Activated CD4-positive, alpha-beta T cell treated with anti-CD3 and anti-CD28 coated beads, Interleukin-2, amount 10 ng/mL, durations not matched to agents 7 days and 5 days (primary cell): ENCODE measurements at places on chromosomes 5 and 9. TPM values are rescaled to one million over a fixed set of nuclear protein-coding genes. Genes with fewer than 3 reads are reported as not detected.

GRCh38 chr9:99055384-99055783 is 49.5 kb upstream of the TGFBR1 start:
- H3K27ac ChIP-seq, result no peak overlapping the region
- H3K36me3 ChIP-seq, result peaks cover 19% of the 10 kb centered on the region
- H3K27me3 ChIP-seq, result peaks cover 2% of the 10 kb centered on the region
- H3K4me3 ChIP-seq, result no peak overlapping the region

DNA sequence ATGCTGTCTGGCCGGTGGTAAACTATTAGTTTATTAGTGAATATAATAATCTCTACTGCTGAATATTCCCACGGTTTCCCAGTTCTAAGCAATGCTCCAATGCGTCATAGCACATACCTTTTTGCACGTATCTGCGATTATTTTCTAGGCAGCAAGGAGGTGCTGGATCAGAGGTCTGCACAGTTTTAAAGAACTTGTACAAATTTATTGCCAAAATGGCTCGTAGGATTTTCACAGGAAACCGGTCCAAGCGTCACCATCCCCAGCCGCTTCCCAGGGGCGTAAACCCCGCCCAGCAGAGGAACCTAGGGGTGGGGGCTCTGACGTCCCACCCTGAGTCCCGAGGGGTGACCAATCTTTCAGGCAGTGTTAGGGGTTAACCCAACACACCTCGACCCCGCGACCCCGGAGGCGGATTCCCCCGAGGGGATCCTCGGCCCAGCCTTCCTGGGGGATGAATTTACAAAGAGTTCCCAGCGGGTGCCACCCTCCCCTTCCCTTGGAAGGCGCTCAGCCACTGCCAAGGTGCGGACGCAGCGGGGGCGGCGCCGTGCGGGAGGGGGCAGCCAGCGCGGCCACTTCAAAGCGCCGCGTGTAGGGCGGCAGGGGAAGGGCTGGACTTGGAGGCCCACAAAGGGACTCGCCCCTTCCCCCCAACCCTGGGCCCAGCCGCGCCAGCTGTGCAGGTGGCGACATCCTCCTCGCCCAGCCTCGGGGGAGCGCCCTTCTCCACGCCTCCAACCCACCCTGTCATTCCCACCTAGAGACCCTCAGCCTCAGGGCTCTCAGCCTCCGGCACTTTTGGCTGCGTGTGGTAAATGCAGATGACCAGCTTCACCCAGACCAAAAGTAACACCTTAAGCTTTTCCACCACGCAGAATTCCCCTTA is 43.5 kb upstream of the TCF7 start:
- peaks cover 66% of the 10 kb centered on the region for H3K4me1 ChIP-seq
- peaks cover 4% of the 10 kb centered on the region for H3K27me3 ChIP-seq
- H3K4me3 ChIP-seq, result peak overlapping the region; percentile 59
- H3K36me3 ChIP-seq, result peaks cover 8% of the 10 kb centered on the region
- DNase-seq, result peak; percentile 35
- peak overlapping the region; percentile 85 for H3K27ac ChIP-seq

EPB41L4B gene
- total RNA-seq, result not detected

DNA sequence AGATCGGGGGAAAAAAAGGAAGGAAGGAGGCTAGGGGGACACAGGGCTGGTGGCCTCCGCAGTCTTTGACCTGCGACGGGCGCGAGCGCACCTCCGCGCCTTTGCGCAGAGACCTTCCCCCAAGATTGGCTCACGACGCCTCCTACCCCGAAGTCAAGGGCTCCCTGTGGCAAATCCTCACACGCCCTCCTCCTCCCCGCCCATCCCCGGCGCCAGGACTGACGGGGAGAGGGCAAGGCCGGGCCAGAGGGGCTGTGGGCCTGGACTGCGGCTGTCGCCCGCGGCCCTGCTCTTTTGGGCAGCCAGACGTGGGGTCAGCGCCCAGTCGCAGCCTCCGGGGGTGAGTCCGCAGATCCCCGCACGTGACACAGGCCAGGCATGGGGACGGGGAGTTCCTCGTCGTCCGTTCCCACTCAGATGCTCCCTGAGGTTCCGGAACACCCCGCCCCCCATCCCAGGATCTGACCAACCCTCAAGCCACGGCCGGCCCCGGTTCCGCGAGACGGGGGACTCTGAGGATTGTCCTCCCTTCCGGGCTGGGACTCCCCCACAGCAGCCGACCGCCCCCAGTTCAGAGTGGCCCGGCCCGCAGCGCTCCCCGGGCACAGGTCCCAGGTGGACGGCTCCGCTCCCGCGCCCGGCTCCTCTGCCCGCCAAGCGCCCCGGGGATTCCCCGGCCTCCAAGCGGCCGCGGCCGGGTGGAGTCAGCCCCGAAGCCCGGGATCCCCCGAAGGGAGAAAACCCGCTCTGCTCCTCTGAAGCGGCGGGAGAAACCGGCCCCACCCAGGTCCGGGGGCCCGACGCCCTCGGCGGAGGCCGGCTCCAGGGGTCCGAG is 543 bp upstream of the ANKRD33B start:
- peaks cover 33% of the 10 kb centered on the region for H3K27me3 ChIP-seq
- peak overlapping the region; percentile 44 for H3K4me3 ChIP-seq
- no peaks in the 10 kb centered on the region for H3K36me3 ChIP-seq
- peaks cover 25% of the 10 kb centered on the region for H3K4me1 ChIP-seq
- peak; percentile 50 for DNase-seq

PRDM9 gene
- total RNA-seq, result not detected

- no peak overlapping the region for H3K4me3 ChIP-seq
- no peaks in the 10 kb centered on the region for H3K36me3 ChIP-seq
- H3K27me3 ChIP-seq, result peaks cover 11% of the 10 kb centered on the region
- H3K4me1 ChIP-seq, result peaks cover 9% of the 10 kb centered on the region
- peak overlapping the region; percentile 13 for H3K27ac ChIP-seq
Measured at GRCh38 chr9:92151691-92152393, 36.6 kb upstream of the SPTLC1 start.

- H3K36me3 ChIP-seq, result no peaks in the 10 kb centered on the region
- peak; percentile 79 for DNase-seq
- peaks cover 25% of the 10 kb centered on the region for H3K27me3 ChIP-seq
- H3K4me1 ChIP-seq, result peaks cover 9% of the 10 kb centered on the region
- H3K4me3 ChIP-seq, result no peak overlapping the region
- no peak overlapping the region for H3K27ac ChIP-seq
Measured at GRCh38 chr9:113657765-113658544, 194.4 kb downstream of the RGS3 start.

CMYA5 gene
- 0.29 TPM for total RNA-seq

GRCh38 chr5:120465436-120465961 is 1.4 kb downstream of the PRR16 start:
- peaks cover 47% of the 10 kb centered on the region for H3K27me3 ChIP-seq
- H3K27ac ChIP-seq, result no peak overlapping the region
- H3K4me1 ChIP-seq, result peaks cover 2% of the 10 kb centered on the region
- no peaks in the 10 kb centered on the region for H3K36me3 ChIP-seq
- no peak overlapping the region for H3K4me3 ChIP-seq

GRCh38 chr9:123450098-123450770 is 94.2 kb downstream of the CRB2 start:
- H3K27me3 ChIP-seq, result no peaks in the 10 kb centered on the region
- no peak overlapping the region for H3K4me3 ChIP-seq
- DNase-seq, result no peak
- H3K4me1 ChIP-seq, result no peaks in the 10 kb centered on the region

- no peaks in the 10 kb centered on the region for H3K4me1 ChIP-seq
- H3K4me3 ChIP-seq, result no peak overlapping the region
- H3K27me3 ChIP-seq, result no peaks in the 10 kb centered on the region
- H3K36me3 ChIP-seq, result no peaks in the 10 kb centered on the region
- no peak overlapping the region for H3K27ac ChIP-seq
- DNase-seq, result no peak
Measured at GRCh38 chr9:121773286-121773953, 122.0 kb downstream of the DAB2IP start.

GPR21 gene
- total RNA-seq, result 1.3 TPM

CDH12 gene
- total RNA-seq, result not detected

DNA sequence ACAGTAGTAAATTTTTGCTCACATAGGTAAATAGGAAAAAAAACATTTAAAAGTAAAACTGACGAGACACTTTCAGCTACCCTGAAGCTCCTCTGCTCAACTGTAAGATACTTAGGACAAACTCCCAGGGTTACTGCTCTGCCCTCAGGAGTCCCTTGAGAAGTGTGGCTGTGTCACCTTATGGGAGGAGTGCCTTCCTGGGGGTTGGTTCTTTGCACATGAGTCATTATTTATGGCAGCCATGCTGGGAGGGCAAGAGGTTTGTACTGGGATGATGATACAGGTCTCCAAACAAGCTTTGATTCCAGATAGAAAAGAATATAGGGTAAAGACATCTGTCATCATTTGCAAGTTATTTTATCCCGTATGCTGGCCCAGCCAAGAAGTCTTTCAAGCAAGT is 45.9 kb downstream of the TTC1 start:
- no peaks in the 10 kb centered on the region for H3K27me3 ChIP-seq
- H3K4me1 ChIP-seq, result no peaks in the 10 kb centered on the region
- H3K4me3 ChIP-seq, result no peak overlapping the region

FLT4 gene
- total RNA-seq, result 0.25 TPM

ADGRD2 gene
- total RNA-seq, result not detected

GRCh38 chr9:133683586-133684120 is 47.5 kb downstream of the DBH start:
- H3K4me3 ChIP-seq, result peak overlapping the region; percentile 71
- H3K27ac ChIP-seq, result peak overlapping the region; percentile 100
- no peaks in the 10 kb centered on the region for H3K27me3 ChIP-seq
- DNase-seq, result peak; percentile 72

GRCh38 chr9:125763394-125763801 is 16.2 kb downstream of the PBX3 start:
- no peaks in the 10 kb centered on the region for H3K27me3 ChIP-seq
- H3K4me1 ChIP-seq, result peaks cover 20% of the 10 kb centered on the region
- H3K27ac ChIP-seq, result no peak overlapping the region
- H3K4me3 ChIP-seq, result no peak overlapping the region
- H3K36me3 ChIP-seq, result peaks cover 4% of the 10 kb centered on the region
- DNase-seq, result no peak

- no peak overlapping the region for H3K4me3 ChIP-seq
- H3K4me1 ChIP-seq, result peaks cover 9% of the 10 kb centered on the region
- no peaks in the 10 kb centered on the region for H3K36me3 ChIP-seq
- no peak for DNase-seq
Measured at GRCh38 chr5:180974612-180975315, 13.9 kb upstream of the BTNL3 start.

OBP2B gene
- not detected for total RNA-seq

DPH7 gene
- 34.4 TPM for total RNA-seq

INSL6 gene
- total RNA-seq, result not detected

GRCh38 chr9:19784136-19784535 is 4.7 kb downstream of the SLC24A2 start:
- H3K27me3 ChIP-seq, result peaks cover 42% of the 10 kb centered on the region
- H3K4me3 ChIP-seq, result no peak overlapping the region
- DNase-seq, result no peak
- no peak overlapping the region for H3K27ac ChIP-seq

DNA sequence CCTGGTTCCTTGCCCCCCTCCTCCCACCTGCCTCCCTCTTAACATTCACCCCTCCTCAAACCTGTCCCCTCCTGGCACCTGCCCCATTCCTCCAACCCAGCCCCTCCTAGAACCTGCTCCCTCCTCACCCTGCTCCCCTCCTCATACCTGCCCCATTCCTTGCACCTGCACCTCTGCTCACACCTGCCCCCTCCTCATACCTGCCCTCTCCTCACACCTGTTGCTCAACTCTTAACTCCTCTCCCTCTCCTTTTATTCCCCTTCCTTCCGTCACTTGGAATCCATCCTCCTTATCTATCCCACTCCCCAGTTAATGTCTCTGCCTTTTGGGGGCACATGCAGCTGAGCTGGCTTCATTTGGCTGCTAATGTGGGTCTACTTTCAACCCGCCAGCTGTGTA is 712.1 kb downstream of the MTRR start:
- no peaks in the 10 kb centered on the region for H3K4me1 ChIP-seq
- H3K27ac ChIP-seq, result no peak overlapping the region
- DNase-seq, result no peak
- H3K4me3 ChIP-seq, result no peak overlapping the region
- H3K27me3 ChIP-seq, result no peaks in the 10 kb centered on the region

- peaks cover 4% of the 10 kb centered on the region for H3K4me1 ChIP-seq
- DNase-seq, result no peak
- no peak overlapping the region for H3K27ac ChIP-seq
- H3K27me3 ChIP-seq, result no peaks in the 10 kb centered on the region
- no peaks in the 10 kb centered on the region for H3K36me3 ChIP-seq
Measured at GRCh38 chr9:87615136-87615535, 110.8 kb upstream of the CTSL start.

DNA sequence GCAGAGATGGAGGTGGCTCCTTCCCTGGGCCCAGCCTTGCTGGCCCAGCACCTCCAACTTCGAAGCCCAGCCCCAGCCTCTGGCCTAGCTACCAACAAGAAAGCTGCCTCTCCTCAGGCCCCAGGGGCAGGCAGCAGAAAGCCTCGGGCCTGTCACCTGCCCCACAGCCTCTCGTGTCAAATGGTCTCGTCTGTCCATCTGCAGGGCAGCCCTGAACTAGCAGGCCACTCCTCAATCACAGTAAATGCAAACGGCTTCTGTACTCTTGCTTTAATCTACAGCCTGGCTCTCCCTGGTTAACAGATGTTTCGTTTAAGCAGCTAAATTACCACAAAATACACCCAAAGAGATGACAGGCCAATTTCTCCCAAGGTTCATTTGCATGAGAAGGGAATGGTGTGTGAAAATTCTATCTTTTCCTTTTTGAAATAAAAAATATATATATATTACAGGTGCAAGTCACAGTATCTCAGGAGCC is 21.5 kb downstream of the VAV2 start:
- no peaks in the 10 kb centered on the region for H3K4me1 ChIP-seq
- no peak for DNase-seq
- H3K36me3 ChIP-seq, result no peaks in the 10 kb centered on the region
- peak overlapping the region; percentile 31 for H3K27ac ChIP-seq

DNA sequence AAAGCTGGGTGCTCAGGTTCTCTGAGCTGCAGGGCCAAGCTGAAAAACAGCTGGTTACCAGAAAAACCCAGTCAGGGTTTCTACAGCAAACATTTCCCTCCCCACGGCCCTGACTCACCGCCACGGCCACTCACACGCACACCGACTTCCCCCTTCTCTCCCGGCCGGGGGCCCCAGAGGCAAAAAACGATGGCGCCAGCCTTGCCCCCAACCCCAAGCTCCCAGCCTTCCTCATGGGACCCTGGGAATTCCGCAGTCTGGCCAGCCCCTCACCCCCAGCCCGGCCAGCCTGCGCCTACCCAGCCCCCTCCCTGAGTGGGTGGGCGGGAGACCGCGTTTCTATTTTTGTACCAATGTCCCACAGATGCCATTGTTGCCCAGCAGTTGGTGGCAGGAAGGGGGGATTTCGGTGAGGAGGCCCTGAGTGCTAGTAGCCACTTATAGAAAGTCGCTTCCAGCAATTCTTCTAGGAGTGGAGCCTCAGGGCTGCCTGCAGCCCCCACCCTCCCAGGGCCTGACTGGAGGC is 18.4 kb downstream of the ENG start:
- no peak for DNase-seq
- H3K27ac ChIP-seq, result no peak overlapping the region
- no peaks in the 10 kb centered on the region for H3K36me3 ChIP-seq
- H3K4me1 ChIP-seq, result peaks cover 12% of the 10 kb centered on the region
- H3K27me3 ChIP-seq, result no peaks in the 10 kb centered on the region
